ENCODE measurements at places on chromosomes 6 and 20.

DNA sequence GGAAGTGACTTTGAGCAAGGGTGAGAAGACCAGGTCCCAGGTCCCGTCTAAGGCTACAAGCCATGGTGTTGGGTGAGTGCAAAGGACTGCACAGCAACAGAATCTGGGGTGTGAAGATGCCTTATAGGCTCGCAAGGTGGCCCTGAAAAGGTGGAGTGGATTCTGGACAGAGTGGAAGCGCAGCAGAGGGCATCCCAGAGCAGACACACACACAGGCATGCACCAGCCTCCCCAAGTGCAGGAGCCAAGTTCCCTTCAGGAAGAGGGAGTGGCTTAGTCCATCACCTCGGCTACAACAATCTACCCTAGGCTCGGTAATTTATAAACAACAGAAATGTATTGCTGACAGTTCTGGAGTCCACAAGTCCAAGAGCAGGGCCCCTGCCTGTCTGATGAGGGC lies 180.1 kb upstream of the PDE10A start:
- no peak for DNase-seq

DNA sequence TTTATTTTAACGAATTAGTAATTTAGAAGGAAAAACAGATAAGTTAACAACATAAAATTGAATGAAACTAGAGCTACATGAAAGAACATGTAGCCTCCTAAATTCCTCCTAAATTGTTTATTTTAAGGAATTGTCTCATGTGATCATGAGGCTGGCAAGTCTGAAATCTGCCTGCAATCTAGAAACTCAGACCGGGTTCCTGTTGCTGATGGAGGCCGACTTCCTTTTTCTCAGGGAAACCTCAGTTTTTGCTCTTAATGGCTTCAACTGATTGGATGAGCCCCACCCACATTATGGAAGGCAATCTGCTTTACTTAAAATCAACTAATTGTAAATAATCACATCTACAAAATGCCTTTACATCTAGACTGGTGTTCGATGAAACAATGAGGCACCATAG lies 267.6 kb upstream of the PRND start:
- DNase-seq = no peak

DNA sequence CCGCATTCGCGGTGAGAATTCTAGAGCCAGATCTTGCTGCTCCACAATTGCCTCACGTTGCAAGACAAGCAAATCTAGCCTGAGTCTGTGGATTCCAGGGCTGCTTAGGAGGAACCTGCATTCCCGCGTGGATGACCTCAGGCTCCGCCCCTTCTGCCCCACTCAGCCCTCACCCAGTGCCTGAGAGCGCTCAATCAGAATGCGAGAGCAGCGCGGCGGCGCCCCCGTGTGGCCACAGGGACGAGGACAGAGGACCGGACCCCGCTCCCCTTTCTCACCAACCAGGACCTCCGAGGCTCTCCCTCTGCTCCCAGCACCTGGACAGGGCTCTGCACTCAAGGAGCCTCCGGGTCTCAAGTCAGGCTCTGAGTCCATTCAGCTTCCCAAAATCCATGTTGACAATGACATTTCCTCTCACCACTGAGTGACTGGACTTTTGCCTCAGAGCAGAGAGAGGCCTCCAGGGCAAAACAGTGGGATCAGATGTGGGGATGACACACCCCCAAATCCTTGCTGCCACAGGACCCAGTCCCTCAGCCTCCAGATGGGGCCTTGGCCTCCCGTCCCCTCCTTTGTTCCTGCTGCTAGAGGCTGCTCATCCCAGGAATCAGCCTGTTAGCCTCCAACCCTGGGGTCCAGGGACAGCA lies 52.0 kb downstream of the RPP21 start:
- DNase-seq = peak; percentile 72

- no peak for DNase-seq
These were observed 38.0 kb downstream of the CST8 start for GRCh38 chr20:23528867-23529431.

DNA sequence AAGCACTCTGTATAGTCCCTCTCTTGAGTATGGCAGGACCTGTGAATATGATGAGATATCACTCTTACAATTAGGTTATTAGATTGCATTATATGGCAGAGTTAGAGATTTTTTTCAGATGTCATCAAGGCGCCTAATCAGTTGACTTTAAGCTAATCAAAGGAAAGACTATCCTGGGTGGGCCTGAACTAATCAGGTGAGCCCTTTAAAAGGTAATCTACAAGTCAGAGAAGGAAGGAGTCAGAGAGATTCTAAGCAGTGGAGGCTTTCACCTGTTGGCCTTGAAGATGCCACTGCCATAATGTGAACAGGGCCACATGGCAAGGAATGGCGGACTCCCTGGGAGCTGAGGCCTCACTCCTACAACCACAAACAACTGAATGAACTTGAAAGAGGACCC lies 151.5 kb downstream of the BFSP1 start:
- no peak for DNase-seq

DNA sequence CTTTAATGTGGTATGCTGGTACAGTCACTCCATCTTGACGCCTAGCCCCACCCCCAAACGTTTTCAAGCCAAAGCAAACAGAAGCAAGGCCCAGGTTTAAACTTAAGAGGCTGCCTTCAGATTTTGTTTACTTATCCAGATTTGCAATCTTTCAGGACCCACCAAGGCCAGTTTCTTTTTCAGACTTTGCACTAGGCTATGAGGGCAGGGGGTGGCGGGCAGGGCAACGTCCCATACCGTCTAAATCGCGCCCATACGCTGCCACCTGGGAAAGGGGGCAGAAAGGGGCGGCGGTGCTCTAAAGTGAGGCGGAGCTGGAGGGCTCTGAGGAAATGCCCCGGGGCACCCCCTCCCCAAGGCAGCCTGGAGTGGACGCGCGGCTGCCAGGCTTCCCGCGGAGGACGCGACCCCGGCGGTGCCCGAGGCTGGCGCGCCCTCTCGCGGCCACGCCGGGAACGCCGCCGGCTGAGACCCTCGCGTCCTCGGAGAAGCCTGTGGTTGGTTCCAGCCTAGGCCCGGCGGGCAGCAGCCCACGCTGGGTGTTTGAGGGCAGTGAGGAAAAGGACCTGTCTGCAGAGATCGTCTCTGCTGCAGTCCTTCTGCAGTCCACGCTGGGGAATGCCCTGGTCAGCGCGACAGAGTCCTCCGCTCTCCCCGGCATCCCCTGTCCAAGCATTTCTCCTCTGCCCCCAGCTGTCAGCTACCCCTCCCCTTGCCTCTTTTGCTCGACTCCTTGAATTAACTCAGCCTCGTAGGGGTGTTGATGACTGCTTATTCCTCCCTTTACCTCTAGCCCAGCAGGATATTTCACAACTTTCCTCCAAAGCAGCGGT lies 129.2 kb upstream of the PRND start:
- DNase-seq = peak; percentile 42

DNA sequence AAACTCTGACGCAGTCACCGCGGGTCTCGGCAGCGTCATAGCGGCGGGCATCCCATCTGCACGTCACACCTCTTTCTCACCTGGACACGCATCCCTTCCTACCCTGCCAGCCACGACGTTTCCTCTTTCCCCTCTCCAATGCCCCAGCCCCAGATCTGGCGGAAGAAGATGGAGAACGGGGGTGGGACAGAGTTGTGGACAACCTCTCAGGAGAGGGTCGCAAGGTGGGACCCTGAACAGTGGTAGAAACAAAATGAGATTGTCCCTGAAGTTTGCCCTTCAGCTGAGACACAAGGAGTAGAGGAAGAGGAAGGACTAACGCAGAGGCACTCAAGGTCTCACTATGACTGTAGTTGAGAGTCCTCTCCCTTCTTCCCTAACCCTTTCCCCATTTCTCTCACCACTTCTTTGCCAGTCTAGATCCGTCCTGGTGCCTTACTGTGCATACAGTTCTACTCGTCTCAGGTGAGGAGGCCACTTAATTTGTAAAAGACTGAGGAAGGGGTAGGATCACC lies 562 bp downstream of the TRIM39 start:
- no peak for DNase-seq

DNA sequence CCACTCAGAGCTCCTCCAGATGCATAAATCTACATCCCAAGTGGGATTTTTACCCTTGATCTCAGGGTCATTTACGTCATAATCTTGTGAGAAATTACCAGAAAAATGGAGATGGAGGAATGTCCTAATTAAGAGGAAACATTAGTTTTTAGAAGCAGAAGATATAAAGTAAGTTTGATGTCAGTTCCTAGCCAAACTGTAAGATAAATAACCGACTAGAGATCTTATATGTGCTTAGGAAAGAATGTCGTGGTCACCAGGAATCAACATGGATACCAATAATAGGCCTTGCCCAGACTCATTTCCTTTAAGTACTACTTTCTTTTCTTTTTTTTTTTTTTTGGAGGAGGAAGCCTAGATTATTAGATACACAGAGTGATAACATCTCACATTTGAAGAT lies 186.9 kb downstream of the UTRN start:
- no peak for DNase-seq

- DNase-seq = peak; percentile 71
These were observed 45.4 kb downstream of the MDFI start for GRCh38 chr6:41683523-41684310.

GRCh38 chr6:156589281-156589680 lies 187.9 kb upstream of the ARID1B start:
- DNase-seq = no peak

GRCh38 chr6:64012351-64013001 lies 376.9 kb downstream of the PHF3 start:
- DNase-seq = no peak

GRCh38 chr20:47656318-47656717 lies 129.0 kb downstream of the SULF2 start:
- no peak for DNase-seq

DNA sequence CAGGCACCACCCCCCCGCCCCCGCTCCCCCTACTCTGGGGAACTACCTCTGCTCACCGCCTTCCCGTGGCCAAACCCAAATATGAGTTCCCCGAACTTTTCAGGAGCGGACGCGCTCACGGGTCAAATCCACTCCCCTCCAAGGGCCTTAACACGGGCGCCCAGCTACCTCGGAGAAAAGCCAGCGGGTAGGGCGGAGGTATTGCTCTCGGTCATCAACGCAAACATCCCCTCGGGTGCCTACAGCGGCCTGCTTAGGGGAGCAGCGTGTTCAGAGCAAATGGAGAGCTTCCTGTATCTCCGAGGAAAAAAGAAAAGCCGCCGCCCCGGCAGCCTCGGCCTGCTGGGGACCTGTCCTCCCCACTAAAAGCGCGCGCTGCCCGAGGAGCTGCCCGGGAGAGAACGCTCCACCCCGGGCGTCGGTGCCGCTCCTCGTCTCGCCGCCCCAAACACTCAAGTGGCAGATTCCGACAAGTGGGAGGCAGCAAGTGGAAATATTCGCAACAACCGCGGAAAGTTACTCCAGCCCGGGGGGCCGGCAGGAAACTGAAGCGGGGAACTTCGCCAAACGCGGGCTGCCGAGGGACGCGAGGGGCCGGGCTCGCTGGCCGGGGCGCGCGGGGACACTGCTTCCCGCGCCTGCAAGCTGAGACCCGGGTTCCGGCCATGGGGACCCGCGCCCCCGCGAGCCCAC lies 699 bp downstream of the PTPRT start:
- no peak for DNase-seq

DNA sequence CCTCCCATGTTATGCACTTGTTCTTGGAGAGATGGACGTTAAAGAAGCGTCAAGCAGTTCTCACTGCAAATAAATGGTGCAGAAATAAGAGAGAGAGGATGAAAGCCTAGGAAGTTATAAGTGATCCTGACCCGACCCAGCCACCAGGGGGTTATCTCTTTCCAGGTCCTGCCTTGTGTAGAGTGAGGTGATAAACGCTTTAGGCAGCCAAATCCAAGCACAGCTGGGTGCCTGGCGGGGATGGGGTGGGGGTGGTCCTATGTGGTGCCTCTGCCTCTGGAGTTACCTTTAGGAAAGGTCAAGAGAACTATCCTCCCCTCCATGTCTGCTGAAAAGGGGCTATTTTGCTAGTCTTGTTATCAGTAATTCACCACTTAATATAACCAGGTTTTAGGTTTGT lies 9.2 kb upstream of the TFAP2A start:
- no peak for DNase-seq

DNA sequence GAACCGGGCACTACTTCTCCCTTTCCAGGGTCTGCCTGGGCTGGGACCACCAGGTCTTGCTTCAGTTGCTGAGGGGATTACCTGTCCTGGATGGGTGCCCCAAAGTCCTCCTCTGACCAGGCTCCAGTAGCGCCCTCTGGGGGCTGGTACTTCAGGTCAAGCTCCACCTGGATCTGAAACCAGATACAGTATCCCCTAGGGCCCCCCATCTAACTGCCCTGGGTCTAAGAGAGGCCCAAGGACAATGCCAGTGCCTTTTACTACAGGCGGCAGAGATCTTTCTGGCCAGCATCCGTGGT lies 11.2 kb upstream of the SPAG4 start:
- no peak for DNase-seq

GRCh38 chr6:7136859-7137334 lies 29.1 kb downstream of the RREB1 start:
- no peak for DNase-seq

- no peak for DNase-seq
These were observed 12.1 kb downstream of the WRNIP1 start for GRCh38 chr6:2777249-2777648.

- no peak for DNase-seq
These were observed 132.2 kb downstream of the PRND start for GRCh38 chr20:4853757-4854560.

- no peak for DNase-seq
These were observed 299.0 kb upstream of the STXBP5 start for GRCh38 chr6:146905181-146905704.

- DNase-seq = no peak
These were observed 165.7 kb upstream of the AFDN start for GRCh38 chr6:167660944-167661551.

GRCh38 chr6:35318196-35319171 lies 20.9 kb downstream of the DEF6 start:
- DNase-seq = no peak

- DNase-seq = no peak
These were observed 56.8 kb downstream of the PHACTR3 start for GRCh38 chr20:59661153-59661552.

GRCh38 chr6:167230288-167230687 lies 60.8 kb upstream of the UNC93A start:
- DNase-seq = no peak

- no peak for DNase-seq
These were observed 5.9 kb upstream of the BPI start for GRCh38 chr20:38297916-38298674.

- no peak for DNase-seq
These were observed 192.9 kb upstream of the PREP start for GRCh38 chr6:105595829-105596228.

- no peak for DNase-seq
These were observed 373.8 kb upstream of the MMS22L start for GRCh38 chr6:97656706-97657350.

DNA sequence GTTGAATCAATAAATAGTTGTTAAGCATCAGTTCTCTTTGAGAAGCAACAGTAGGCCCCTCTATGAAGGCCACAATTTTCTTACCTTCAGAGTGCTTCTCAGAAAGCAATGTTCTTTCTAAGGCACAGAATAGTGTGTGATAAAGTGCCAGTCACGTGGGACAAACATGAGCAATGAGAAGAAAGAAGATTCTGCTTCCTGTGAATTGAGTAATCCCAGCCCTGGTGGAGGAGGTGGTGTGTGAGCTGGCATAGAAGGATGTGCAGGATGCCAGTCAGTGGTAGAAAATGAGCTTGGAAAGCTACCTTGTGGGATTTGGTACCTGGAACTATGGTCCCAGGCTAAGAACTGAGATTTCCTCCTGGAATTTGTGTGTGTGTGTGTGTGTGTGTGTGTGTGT lies 21.7 kb downstream of the KIZ start:
- no peak for DNase-seq

GRCh38 chr6:136226027-136226673 lies 24.0 kb downstream of the MTFR2 start:
- no peak for DNase-seq
